Gastrocnemius medialis (tissue), 4 donors: ENCODE measurements at places on chromosomes 5 and 9. TPM values are rescaled to one million over a fixed set of nuclear protein-coding genes. Genes with fewer than 3 reads are reported as not detected.

Gene SEMA5A
- total RNA-seq = 3.2 TPM

Gene RNF180
- 3.7 TPM for total RNA-seq

Gene UNC5A
- total RNA-seq = not detected

Gene FOXE1
- total RNA-seq = not detected

Gene ABO
- total RNA-seq = not detected

Gene OR1J2
- total RNA-seq = not detected

Gene RNF224
- total RNA-seq = not detected

Gene SIGMAR1
- total RNA-seq = 18.9 TPM

Gene FBP2
- total RNA-seq = 56.5 TPM

Gene CCDC183
- total RNA-seq = not detected

Gene ARSB
- 3.2 TPM for total RNA-seq

Gene ST8SIA4
- 4.5 TPM for total RNA-seq

Gene HTR1A
- total RNA-seq = not detected

Gene ZNF454
- 0.17 TPM for total RNA-seq

Gene DBH
- not detected for total RNA-seq

Gene MBLAC2
- total RNA-seq = 2.0 TPM

Gene RAPGEF6
- 8.8 TPM for total RNA-seq

Gene HAVCR2
- total RNA-seq = 1.3 TPM

Gene SPINK7
- total RNA-seq = not detected

Gene POU5F2
- 0.03 TPM for total RNA-seq

Gene SLC22A4
- 6.6 TPM for total RNA-seq

Gene ANKDD1B
- total RNA-seq = 1.1 TPM

Gene CARD9
- 0.34 TPM for total RNA-seq

Gene PCDHGA10
- total RNA-seq = 2.4 TPM

Gene FOXD4L6
- not detected for total RNA-seq

Gene ANKRD18A
- total RNA-seq = not detected

Gene ADCY2
- total RNA-seq = 50.1 TPM

Gene NUTM2G
- total RNA-seq = not detected

Gene PCDHAC2
- total RNA-seq = not detected

Gene CCDC171
- total RNA-seq = 1.7 TPM

Gene CEMIP2
- total RNA-seq = 16.3 TPM

Gene ZNF354C
- 1.6 TPM for total RNA-seq

Gene TMOD1
- 158 TPM for total RNA-seq

Gene SNX2
- 35.1 TPM for total RNA-seq

Gene GMCL2
- total RNA-seq = not detected

Gene EGFL7
- 37.4 TPM for total RNA-seq

Gene SLC36A3
- total RNA-seq = not detected

Gene ELOVL7
- 0.78 TPM for total RNA-seq

Gene PLK2
- total RNA-seq = 21.9 TPM
